ENCODE measurements at places on chromosomes 2 and 18.

GRCh38 chr2:176130147-176130956 lies 847 bp downstream of the HOXD8 start:
- DNase-seq = peak; percentile 34

DNA sequence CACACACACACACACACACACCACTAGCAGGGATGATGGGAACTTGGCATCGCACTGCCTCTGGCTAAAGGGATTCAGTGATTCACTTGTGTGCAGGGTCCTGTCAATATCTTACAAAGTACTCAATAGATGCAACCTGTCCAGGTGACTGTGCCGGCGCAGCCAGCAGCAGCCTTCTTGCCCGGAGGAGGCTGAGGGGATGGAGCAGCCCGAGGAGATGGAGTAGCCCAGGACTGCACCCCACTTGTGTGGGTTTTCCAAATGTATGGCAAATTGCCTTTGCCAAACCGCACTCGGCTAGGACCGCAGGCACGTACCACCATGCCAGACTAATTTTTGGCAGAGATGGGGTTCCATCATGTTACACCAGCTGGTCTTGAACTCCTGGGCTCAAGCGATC lies 31.1 kb downstream of the GBX2 start:
- no peak for DNase-seq

DNA sequence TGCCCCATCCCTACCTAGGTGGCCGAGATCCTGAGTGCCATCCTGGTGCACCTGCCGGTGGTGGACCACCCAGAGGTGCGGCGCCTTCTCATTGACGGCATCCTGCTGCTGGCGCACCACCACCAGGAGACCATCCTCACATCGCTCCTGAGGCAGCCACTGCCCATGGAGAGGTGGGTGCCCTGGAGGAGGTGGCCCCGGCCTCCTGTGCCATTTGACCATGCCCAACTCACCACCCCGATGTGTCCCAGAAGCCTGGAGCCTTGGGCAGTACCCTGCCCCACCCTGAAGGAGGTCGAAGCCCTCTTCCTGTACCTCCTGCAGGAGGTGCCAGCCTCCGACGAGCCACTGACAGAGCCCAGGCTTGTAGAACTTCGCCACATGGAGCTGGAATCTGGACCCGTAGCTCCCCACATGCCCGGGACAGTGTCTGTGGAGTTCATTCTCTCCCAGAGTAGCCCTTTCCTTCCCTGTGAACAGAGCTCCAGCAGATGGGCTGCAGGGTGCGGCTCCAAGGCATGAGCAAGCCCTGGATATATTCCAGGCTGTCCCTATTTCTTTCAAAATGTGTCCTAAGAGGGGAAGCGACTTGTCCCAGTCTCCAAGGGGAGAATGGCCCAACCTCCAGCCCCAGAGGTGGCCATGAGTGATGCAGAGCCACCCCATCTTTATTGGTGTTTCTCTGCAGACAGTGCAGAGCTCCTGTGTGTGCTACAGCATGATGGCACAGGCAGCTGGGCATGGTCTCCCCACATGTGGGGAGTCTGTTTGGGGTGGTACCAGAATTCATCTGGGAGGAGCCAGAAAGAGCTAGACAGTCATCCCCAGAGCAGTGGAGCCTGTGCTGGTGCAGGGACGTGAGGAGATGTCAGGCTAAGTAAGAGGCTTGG lies 34.2 kb downstream of the HJURP start:
- DNase-seq = no peak

GRCh38 chr18:48151421-48152065 lies 221.1 kb upstream of the SMAD2 start:
- DNase-seq = no peak

DNA sequence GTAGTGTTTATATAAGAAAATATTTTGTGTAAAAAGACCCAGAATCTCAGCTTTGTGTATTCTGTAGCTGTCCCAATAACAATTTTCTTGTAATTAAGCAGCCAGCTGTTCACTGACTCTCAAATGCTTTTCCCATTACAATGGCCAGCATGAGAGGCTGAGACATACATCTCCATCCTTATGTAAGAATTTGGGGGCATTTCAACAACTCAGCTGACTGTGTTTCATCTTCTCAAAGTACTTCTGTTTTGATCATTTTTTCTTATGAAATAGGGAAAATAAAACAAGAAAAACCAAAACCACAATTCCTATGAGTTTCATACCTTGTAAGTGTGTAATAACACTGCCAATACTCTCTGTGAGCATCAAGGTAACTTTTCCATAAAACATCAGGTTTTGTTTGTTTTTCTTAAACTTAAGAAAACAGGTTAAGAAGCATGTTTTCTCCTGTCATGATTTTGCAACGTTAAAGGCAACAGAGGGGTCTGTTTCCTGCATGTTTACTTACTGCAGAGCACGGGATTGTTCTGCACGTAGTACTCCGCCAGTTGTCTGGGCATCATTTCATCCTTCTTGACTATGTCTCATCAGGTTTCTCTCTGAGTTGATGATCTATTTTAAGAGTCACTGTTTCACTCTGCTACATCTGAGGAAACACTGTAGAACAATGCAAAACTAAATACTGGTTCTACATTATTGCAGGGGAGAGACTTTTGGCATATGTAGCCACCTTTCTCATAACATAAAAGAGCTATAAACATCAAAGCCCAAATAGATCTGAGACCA lies 62.9 kb upstream of the CYRIA start:
- no peak for DNase-seq

DNA sequence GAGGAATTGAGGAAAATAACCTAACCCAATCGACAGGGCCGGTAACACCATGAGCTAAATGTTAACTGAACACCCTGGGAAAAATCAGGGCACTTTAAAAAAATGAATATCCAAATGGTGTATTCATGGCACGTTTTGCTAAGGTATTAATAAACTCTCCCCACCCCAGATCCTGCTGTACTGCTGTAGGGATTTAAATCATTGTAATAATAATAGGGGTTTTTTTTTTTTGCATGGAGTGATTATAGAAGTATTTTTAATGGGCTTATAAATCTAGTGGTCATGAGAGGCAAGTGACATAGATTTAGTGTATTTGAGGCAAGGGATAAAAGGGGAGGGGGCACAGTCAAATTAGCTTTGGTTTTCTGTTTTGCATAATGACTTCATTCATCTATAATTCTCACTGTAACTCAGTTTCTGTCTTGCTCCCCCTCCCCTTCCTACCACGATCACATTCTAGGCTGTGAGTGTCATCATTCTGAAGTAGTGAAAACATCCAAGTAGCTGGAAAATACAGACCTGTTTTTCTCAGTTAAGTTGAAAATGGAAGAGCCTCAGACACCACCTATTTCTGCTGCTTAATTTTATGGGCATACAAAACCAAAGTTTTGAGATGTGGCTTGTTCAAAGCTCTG lies 18.2 kb upstream of the MGAT5 start:
- no peak for DNase-seq

- DNase-seq = no peak
These were observed 68.6 kb downstream of the BARD1 start for GRCh38 chr2:214740867-214741395.

- DNase-seq = no peak
These were observed 901.6 kb downstream of the EPHA4 start for GRCh38 chr2:220670511-220670910.

DNA sequence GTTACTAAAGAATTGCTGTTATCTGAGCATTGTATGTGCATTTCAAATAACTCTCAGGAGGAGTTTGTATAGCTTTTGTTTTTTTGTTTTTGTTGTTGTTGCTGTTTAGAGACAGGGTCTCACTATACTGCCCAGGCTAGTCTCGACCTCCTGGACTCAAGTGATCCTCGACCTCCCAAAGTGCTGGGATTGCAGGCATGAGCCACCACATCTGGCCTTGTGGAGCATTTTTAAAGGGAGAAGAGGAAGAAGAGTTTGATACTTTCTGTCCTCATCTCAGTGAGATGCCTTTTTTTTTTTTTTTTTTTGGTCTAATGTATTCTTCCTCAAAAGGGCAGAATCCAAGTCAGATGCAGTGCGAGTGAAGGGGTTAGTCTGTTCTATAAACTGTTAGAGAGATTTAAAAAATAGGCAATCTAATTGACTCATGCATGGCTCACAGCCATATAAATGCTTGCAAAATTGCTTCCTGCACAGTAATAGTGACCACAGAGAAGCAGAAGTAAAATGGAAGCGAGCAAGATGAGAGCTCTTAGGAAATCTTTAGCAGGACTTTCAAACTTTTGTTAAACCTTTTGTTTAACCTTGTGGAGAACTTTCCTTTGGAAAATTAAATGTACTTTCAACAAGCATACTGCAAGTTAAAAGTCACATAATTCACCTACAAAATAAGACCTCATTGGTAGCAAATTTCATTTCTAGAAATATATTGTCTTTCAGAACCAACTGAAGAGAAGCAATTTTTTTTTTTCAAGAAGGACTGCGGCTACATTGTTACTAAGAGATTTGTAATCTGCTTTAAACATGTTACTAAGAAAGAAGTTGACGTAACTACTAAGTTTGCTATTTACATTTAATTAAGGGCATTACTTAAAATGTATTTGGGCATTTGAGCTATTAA lies 52.3 kb upstream of the ROCK1 start:
- peak; percentile 4 for DNase-seq

DNA sequence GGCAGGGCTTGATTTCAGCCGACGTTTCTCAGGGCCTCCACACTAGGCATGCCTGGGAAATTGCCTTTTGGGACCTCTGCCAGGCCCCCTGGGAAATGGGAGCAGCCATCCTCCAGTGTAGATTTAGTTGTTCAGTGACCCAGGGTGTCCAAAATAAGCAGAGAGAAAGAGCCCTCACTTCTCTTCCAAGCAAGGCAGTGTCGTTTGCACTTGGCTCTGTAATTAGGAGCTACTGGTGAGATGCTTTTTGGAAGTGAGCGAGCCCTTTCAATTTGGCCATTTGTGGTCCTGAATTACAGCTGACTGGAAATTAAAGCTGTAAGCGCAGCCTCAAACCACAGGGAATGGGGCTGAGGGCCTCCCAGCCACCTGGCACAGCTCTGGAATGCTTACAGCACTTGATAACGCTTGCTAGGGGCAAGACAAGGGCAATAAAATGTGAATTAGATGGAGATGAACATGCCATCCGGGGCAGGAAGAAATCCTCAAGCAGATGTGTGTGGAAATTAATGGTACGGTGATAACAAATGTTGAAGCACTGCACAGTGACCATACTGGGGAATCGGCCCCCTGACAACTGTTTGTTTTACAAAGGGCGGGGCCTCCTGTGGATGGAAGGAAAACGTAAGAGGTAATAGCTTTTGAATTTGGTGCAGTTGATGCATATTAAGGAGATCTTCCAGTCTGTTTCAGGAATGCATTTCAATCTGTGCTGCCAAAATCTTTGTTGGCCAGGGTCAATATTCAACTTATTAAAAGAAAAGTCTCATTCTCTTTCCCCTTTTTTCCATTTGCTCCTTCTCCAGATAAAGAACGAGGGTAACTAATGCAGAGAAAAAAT lies 173.1 kb downstream of the UXS1 start:
- no peak for DNase-seq

DNA sequence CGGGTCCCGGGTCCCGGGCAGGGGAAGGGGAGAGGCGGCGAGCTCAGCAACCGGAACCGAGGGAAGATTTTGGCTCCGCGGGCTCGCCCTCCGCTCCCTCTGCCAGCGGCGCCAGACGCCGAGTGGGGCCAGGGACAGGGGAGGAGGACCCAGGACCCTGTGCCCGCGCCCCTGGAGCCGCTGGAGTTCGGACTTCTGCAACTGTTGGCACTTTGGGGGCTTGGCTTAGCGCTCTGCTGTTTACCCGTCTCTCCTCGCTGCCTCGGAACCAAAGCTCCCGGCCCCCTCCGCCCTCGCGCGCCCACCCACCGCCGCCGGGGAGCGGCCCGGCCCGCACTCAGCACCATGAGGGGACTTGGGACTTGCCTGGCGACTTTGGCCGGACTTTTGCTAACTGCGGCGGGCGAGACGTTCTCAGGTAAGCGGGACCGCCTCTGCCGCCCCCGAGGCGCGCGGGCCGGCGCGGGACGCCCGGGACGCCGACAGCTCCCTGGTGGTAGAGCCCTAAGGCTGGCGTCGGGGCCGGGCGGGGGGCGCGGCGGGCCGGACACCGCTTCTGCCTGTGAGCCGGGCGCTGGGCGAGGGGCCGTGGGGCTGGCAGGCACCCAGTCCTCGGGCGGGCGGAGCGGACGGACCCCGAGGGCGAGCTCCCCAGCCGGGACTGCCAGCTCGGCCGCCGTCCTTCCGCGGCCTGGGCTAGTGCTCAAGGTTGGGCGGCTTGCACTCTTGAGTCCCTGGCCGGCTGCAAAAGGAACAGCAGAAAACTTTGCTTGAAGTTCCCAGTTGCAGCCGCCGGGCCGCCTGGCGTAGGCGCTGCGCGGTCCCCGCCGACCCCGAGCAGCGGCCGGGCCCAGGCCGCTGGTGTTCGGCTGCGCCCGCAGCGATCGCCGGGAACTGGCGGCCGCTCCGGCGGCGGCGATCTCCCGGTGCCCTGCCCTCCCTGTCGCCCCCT lies 634 bp downstream of the PTPRM start:
- DNase-seq = peak; percentile 51
